ENCODE measurements at places on chromosomes 5 and 9. TPM values are rescaled to one million over a fixed set of nuclear protein-coding genes. Genes with fewer than 3 reads are reported as not detected.

DNA sequence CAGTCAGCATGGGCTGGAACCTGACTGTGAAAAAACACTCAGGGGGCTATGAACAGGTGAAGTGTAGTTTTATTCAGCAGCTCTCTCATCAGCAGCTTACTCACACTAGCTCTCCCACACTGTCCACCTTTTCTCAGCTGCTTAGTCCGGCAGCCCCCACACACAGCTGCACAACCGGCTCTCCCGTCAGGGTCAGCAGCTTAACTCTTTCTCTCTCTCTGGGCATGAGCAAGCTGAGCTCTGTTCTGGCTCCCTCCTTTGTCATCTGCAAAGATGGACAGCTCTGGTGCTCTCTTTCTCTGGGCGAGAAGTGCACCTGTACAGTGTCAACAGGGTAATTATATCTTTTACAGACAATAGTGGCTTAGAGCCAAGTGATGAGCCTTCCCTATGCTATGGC is 8.2 kb downstream of the DMAC1 start:
- H3K27ac ChIP-seq, result no peak overlapping the region
- peaks cover 24% of the 10 kb centered on the region for H3K36me3 ChIP-seq
- no peaks in the 10 kb centered on the region for H3K27me3 ChIP-seq

Gene RABGAP1
- total RNA-seq, result 115 TPM

Gene RNF183
- total RNA-seq, result 2.0 TPM

GRCh38 chr9:134752471-134753168 is 111.0 kb downstream of the COL5A1 start:
- no peak overlapping the region for H3K27ac ChIP-seq
- peaks cover 35% of the 10 kb centered on the region for H3K36me3 ChIP-seq
- no peak for DNase-seq
- no peaks in the 10 kb centered on the region for H3K4me1 ChIP-seq

Gene KIAA1958
- total RNA-seq, result 10.6 TPM

Gene ARAP3
- total RNA-seq, result 1.5 TPM

Gene PIP5K1B
- 7.8 TPM for total RNA-seq

DNA sequence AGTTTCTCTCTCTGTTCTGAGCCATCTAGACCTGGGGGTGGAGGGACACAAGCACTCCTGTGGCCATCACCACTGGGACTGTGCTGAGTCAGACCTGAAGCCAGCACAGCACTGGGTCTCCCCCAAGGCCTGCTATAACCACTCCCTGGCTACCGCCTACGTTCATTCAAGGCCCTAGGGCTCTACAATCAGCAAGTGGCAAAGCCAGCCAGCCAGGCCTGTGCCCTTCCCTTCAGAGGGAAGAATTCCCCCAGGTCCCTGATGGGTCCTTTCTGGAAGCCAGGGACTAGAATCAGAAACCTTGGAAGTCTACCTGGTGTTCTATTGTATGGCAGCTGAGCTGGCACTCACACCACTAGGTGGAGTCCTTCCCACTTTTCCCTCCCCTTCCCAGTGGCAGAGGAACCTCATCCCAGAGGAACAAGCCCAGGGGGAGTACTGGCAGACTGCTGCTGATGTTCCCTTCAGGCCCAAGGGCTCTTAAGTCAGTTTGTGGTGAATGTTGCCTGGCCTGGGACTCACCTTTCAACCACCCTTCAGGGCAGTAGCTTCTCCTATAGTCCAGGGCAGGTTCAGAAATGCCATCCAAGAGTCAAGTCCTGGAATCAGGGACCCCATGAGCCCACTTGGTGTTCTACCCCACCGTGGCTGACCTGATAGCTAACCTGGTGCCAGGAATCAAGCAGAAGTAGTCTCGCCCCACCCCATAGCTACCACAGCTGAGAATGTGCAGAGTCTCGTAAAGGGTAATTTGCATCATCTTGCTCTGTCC is 20.0 kb downstream of the JMY start:
- H3K27me3 ChIP-seq, result no peaks in the 10 kb centered on the region
- H3K36me3 ChIP-seq, result no peaks in the 10 kb centered on the region

Gene SLC27A6
- total RNA-seq, result 0.40 TPM
